Adipocyte (in vitro differentiated cells): ENCODE measurements at places on chromosomes 7 and 10.

DNA sequence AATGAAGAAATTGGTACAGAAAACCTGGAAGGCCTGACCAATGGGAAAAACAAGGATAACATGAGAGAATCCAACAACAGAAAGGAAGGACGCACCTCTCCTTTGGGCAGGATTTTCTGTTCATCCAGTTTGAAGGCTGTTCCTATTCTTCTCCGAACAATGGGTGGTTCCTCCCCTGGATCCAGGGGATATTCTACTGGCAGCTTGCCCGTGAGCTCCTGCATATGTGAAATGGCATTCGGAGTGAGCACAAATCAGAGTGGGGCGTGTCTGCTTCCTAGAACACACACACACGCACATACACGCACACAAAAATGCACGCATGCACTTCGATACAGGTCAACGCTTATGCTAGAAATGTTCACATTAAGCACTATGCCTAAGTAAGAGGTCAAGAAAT lies 83.5 kb downstream of the PRPF18 start:
- DNase-seq: no peak

GRCh38 chr10:48456808-48457761 lies 147.8 kb downstream of the ARHGAP22 start:
- DNase-seq: no peak

- DNase-seq: no peak
Measured at GRCh38 chr10:95644901-95645300, 11.6 kb downstream of the ALDH18A1 start.

GRCh38 chr7:108001764-108002725 lies 916 bp downstream of the LAMB1 start:
- peak; percentile 69 for DNase-seq

DNA sequence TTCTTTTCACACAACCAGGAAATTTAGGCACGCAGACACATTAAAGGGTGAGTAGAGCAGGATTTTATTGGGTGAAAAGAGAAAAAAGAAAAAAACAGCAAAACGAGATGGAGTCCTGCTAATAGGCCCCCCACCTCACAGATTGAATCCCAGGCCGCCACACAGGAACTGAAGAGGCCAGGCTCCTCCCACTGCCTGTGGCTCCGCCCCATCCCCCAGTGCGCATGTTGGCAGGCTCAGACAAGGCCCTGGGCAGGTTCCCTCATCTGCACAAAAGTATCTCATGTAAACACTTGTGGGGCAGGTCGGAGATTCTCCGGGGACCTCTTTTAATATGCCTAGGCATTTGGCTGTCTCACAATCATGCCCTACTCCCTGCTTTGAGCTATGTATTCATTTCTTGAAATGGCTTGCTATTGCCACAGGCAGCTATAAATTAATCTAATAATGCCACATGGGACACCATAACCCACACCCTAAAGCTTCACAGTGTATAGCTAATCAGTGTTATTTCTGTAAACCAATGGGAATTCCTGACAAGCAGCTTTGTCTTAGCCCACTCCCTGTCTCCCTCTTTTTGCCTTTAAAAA lies 76.2 kb upstream of the KIF5B start:
- DNase-seq: no peak

- DNase-seq: peak; percentile 84
Measured at GRCh38 chr10:132654708-132655661, 117.4 kb downstream of the INPP5A start.

DNA sequence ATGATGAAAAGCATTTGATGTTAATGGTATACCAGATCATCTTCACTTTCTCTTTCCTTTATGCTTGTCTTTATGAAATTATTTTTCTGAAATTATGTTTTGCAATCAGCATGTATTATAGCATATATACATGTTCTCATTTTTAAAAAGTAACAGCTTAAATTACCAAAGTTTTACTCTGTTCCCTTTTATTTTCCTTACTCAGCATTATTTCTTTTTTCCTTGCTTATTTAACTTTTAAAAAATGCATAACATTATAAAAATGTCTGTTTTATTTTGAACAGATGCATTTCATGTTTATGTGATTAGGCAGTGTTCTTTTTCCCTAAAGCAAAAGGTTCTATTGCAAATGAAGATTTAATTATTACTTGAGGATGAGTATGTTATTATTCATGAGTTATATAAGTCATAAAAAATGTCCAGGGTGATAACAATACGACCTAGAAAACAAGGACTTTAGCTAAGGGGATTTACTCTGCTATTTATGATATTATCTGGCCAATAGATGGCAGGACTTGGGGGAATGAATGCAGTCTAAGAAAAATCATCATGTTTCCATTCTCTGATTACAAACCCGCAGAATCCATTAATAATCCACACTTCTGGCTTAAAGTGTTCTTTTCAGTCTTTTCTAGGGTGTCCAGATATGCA lies 38.5 kb downstream of the CABCOCO1 start:
- peak; percentile 8 for DNase-seq

- no peak for DNase-seq
Measured at GRCh38 chr10:9833942-9834341, 1183.7 kb upstream of the CELF2 start.

DNA sequence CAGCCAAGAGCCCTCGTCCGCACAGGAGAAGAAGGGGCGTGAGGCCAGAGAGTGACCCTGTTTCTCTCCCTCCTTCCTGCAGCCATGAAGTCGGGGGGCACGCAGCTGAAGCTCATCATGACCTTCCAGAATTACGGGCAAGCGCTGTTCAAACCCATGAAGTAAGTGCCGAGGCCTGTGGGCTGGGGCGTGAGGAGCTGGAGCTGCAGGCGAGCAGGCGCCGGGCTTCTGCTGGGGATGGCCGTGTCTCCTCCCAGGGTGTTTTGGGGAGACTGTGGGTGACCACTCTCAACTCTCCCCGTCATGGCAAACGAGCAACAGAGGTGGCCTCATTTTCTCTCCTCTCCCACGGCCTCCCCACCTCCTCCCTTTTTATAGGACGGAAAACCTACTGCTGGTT lies 16.4 kb downstream of the FAM20C start:
- no peak for DNase-seq

DNA sequence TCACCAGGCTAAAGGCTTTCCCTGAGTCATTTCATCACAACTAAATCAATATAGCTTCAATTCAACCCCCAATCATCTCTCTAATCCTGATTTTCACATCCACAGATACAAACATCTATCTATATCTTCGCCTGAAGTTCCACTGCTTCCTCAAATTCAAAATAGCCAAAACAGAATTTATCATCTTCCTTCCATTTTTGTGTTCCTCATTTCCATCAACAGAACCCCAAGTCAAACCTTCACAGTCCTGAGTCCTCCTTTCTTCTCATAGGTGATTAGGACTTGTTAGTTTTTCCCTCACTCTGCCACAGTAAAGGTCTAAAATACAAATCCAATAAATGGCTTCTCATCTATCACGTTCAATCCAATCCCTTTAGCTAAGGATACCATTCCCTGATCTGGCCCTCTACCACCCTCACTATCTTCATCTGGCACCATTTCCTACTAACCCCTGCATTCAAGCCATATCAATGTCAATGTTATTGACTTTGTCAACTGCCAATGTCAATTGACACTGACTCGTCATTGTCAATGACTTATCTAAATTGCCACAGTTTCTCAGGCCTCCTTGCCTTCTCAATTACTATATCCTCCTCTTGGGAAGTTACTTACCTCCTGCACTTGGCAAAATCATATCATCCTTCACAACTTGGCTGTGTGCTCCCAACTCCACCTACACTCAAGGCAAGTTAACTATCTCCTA lies 2.6 kb downstream of the HYCC1 start:
- DNase-seq: no peak

GRCh38 chr10:43041422-43042342 lies 35.2 kb upstream of the RET start:
- DNase-seq: no peak

GRCh38 chr7:42645906-42646305 lies 266.0 kb downstream of the C7orf25 start:
- DNase-seq: no peak

DNA sequence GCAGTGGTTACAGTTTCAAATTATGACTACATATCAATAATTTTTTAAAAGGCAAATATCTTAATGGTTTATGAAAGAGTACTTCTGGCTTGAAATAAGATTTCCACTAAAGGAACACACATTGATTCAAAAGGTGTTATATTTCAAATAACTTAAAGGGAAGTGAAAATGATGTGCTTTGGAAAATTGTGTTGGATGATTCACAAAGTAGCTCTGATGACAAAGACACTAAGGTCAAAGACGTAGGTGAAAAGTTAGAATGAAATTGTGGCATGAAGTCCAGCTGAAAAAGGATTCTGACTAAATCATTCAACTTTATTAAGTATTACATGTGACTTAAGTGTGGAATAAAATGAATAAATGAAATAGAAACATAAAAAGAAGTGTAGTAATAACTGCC lies 20.8 kb upstream of the OR2A5 start:
- no peak for DNase-seq

- no peak for DNase-seq
Measured at GRCh38 chr10:92688927-92689662, 660 bp upstream of the HHEX start.

- DNase-seq: no peak
Measured at GRCh38 chr7:157429680-157430224, 92.9 kb downstream of the DNAJB6 start.

GRCh38 chr10:100510533-100511308 lies 8.9 kb downstream of the SEC31B start:
- DNase-seq: no peak

DNA sequence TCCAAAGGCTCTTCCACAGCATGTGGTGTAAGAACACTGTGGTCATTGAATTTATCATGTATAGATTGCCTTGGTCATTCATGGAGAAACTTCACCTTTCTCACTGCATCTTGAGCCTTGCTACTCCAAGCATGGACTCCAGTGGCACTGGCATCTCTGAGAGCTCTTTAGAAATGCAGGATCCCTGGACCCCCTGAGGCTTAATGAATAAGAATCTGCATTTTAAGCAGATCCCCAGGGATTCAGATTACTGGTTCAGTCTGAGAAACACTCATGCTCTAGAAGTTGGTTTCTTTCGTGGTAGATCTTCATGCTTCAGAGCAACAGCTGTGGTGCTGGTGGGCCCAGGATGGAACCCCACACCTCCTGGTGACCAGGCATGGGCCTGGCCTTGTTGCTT lies 63.2 kb downstream of the CFAP58 start:
- DNase-seq: no peak

DNA sequence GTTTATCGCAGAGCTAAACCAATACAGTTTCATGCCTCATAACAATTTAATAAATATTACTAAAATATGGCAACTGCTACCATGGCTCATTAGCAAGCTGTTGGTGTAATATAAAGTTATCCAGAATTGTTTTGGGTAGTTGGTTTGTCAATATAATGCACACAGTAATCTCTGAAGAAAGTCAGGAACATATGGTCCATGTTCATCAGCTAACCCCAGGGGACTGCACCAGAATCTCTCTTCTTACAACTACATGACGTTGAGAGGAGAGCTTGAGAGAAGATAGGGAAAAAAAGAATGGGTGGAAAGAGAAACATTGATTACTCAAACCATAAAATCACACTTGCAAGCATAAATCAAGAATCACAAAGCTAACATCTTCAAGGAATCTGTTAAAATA lies 333.7 kb downstream of the NRG3 start:
- no peak for DNase-seq

- no peak for DNase-seq
Measured at GRCh38 chr7:29130096-29130495, 16.2 kb downstream of the CPVL start.

DNA sequence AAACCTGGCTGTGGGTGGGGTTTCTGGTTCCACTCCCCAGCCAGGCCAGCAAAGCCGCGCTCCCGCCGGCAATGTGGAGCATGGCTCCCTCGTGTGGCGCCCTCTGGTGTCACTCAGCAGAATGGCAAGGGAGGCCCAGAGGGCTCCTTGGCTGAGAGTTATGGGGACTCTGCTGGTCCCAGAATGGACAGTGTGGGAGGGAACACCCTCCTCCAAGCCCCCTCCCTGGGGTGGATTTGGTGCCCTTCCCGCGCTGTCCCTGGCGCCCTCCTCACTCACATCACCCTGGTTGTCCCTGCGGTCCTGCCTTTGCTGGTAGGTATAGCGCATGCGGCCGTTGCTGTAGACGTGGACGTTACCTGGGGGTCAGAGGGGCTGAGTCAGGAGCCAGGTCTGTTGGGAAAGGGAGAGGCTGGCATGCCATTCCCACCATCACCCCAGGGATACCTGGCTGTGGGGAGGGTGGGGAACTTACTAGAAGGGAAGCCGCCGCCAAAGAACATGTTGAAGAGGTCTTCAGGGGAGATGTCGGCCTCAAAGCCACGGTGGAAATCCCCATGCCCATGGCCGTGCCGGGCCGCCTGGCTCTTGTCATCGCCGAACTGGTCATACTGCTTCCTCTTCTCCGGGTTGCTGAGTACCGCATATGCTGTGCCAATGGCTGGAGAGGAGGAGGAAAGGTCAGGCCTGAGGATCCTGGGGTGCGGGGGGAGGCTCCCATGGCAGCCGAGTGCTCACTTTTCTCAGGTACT lies 14.0 kb downstream of the DNAJB12 start:
- peak; percentile 82 for DNase-seq

- no peak for DNase-seq
Measured at GRCh38 chr7:13980474-13980873, 9.0 kb downstream of the ETV1 start.

- no peak for DNase-seq
Measured at GRCh38 chr10:14583252-14583651, 191.4 kb downstream of the FAM107B start.

DNA sequence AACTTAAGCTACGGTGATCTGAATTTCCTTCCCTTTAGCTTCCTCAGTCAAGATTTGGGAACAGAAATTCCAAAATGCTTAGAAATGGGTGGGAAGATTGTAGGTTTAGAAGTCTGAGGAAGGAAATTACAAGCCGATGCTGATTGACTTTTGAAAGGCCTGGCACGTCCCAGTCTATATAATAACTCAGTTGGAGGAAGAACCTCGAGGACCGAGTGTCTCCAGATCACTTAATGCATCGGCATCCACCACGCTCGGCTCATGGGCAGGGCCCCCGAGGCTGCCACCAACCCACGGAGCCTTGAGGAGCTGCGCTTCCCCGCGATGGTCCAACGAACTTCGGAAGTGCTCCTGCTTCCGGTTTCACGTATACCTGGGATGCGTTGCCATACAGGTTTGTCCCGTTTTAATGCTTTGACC lies 10.4 kb upstream of the SP8 start:
- no peak for DNase-seq

- DNase-seq: no peak
Measured at GRCh38 chr10:33807531-33808359, 473.3 kb upstream of the NRP1 start.

- no peak for DNase-seq
Measured at GRCh38 chr7:138804618-138805017, 6.6 kb upstream of the ATP6V0A4 start.

DNA sequence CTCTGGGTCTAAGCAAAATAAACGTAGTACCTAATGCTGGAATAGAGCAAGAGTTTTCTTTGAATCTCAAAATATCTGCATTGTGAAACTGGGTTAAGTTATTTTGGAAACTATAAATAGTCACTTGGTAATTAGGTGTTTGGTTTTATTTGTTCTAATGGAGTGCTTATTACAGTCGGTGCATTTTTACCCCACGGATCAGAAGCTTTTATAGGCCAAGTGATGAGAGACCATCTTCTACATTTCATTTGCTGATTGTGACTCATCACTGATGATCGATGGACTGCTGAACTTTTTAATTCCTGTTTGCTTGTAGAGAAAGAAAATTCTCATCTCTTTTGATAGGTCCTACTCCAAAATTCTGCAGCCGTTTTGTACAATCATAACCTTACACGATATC lies 28.2 kb downstream of the MGMT start:
- DNase-seq: no peak
